ENCODE measurements at places on chromosomes 12 and 14.
A peak's percentile ranks its signal among the peaks of the same experiment; 100 is the strongest.

GRCh38 chr12:48750215-48750614, 33.7 kb upstream of the CCNT1 start:
- DNase-seq = no peak

- peak; percentile 65 for DNase-seq
Measured at GRCh38 chr14:91317381-91318308, 73.1 kb upstream of the GPR68 start.

GRCh38 chr14:78666336-78667056, 496.3 kb downstream of the NRXN3 start:
- DNase-seq = no peak

DNA sequence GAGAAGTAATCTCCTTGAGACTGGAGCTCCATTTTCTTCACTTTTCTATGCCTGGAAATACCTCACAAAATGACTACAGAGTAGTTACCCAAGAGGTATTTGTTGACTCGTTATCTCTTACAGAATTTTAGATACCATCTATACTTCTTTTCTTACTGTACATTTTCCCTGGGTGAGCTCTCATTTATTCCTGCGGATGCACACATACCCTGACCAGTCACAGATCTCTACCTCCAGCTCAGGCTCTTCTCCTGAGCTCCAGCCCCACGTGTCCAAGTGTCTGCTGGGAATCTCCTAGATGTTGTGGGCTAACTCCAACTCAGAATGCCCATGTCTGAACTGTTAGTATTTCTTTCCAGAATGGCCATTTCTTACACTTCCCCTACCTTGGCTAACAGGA, 403.1 kb downstream of the RAD51B start:
- DNase-seq = no peak

GRCh38 chr12:103085541-103085940, 128.1 kb downstream of the ASCL1 start:
- no peak for DNase-seq

Data from body of pancreas (tissue), 4 donors.